ENCODE measurements at places on chromosomes 1 and 21. TPM values are rescaled to one million over a fixed set of nuclear protein-coding genes. Genes with fewer than 3 reads are reported as not detected.

The ZNF678 gene
- 4.1 TPM for total RNA-seq

The NUP210L gene
- not detected for total RNA-seq

- DNase-seq: peak; percentile 99
Measured at GRCh38 chr1:156740741-156741480, at the start of gene MRPL24. MRPL24 (minus strand) TSS chr1:156741088; CDS start chr1:156738704, 2,384 bp downstream.

The F3 gene
- total RNA-seq: 434 TPM

DNA sequence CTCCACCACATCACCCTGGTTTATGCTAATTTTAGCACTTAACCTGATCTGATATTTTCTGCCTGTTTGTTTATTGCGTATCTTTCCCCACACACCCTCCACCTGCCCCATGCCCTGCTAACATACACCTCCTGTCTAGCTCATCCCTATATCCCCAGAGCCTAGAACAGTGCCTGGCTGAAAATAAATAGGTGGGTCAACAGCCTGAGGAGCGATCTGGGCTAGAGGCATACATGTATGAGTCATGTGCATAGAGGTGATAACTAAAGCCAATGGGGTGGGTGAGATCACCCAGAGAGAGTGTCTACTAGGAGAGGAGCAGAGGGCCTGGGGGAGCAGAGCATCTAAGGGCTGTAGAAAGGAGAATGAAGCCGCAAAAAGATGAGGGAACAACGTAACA lies 2.7 kb downstream of the HTR1D start:
- DNase-seq: no peak

- DNase-seq: no peak
Measured at GRCh38 chr1:41711581-41711980, 207.1 kb downstream of the HIVEP3 start.

The FBXO2 gene
- 40.3 TPM for total RNA-seq

DNA sequence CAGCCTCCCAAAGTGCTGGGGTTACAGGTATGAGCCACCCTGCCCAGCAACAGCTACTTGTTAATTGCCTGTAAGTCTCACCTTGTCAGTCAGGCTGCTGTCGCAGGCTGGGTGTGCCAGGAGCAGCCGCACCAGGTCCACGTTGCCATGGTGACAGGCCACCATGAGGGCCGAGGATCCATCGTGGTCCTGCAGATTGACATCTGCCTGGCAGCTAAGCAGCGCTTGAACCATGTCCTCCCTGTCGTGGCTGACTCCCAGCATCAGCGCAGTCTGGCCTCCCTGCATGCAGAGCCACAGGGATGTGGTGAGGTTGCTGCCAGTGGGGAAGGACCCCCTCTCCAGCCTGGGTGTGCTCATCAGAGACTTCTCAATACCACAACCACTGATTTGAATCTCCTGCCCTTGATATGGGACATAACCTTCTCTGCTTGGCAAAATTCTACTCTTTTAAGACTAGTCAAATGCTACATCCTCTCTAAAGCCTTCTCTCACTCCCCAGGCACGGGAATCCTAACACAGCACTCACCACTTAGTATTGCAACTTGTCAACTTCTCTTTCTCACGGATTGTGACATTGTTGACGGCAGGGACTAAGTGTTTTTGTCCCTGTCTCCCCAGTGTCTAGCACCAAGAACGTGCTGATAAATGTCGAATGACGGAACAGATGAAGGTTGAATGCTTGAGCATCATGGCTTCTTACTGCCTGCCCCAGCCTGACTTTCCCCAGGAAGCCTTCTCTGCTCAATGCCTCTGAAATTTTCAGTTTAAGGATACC lies 52.9 kb downstream of the L1TD1 start:
- no peak for DNase-seq

DNA sequence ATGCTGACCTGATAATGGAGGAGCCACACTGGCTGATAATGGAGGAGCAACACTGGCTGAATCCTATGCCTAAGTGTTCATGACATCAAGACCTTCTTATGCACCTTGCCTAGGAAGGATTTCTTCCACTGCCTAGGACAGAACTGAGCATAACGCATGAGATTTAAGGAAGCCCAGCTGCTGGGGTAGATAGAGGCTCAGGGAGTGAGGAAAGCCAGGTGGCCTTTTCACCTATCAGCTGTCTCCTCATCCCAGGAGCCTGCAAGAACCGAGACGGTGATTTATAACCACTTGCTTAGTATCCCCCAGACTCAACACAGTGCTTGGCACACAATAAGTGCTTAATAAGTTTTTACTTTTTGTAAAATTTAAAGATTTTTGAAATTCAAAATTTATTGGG lies 7.4 kb upstream of the CTBS start:
- no peak for DNase-seq

GRCh38 chr1:23964235-23964668 lies 4.6 kb downstream of the PNRC2 start:
- no peak for DNase-seq

The SLAMF8 gene
- total RNA-seq: not detected

DNA sequence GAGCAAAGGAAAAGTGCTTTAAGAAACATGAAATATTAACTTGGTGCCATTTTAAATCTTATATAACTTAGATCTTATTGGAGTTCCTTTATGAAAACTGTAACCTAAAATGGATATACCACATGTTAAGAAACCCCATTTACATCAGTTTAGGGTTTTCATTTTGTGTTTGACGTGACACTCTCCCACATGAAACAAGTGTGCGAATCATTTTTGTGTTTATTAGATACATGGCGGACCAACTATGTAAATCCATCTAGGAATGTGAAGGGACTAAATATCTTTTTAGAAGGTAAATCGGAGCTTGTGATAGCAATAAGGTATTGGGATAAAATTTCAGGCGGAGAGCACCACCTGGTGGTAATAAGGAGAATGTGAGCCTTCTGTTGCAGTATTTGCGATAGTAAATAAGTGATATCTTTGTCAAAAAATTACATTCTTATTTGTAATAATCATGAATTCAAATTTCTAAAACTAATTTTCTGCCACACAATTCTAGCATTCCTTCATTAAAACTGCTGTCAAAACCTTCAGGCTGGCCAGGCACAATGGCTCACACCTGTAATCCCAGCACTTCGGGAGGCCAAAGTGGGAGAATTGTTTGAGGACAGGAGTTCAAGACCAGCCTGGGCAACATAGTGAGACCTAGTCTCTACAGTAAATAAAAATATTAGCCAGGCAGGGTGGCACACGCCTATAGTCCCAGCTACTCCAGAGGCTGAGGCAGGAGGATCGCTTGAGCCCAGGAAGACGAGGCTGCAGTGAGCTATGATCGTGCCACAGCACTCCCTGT lies 31.3 kb downstream of the SMAP2 start:
- peak; percentile 32 for DNase-seq

DNA sequence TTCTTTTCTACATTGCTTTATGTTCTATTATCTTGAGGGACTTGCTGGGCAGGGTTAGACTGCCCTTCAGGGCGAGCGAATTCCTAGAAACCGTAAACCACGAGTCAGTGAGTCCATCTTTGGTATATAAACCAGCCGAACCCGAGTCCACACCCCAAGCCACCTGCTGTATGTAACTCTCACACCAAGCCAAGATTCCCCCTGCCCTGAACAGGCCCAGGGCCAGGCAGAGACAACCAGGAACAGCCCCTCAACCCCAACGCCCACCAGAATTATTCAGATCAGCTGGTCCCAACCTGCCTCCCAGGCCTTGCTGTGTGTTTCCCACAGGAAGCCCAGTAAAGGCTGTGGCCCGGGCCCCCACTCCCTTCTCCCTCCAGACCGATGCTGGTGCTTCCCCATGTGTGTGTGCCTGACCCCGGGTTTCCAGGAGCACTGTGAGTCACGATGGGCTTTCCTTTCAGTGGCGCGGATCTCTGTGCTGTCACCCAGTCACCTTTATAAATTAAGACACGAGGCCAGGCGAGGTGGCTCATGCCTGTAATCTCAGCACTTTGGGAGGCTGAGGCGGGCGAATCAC lies 17.1 kb downstream of the KIF17 start:
- no peak for DNase-seq

Measured in PC-9 (cell line).